ENCODE measurements at places on chromosomes 16 and 17.

GRCh38 chr17:45906927-45907622, 12.7 kb downstream of the MAPT start:
- H3K4me3 ChIP-seq = no peak overlapping the region
- DNase-seq = no peak
- no peaks in the 10 kb centered on the region for H3K27me3 ChIP-seq
- H3K4me1 ChIP-seq = peaks cover 3% of the 10 kb centered on the region
- H3K36me3 ChIP-seq = no peaks in the 10 kb centered on the region
- no peak overlapping the region for H3K27ac ChIP-seq

- H3K27me3 ChIP-seq = no peaks in the 10 kb centered on the region
- H3K4me3 ChIP-seq = no peak overlapping the region
These were observed 52.8 kb upstream of the TOB1 start for GRCh38 chr17:50918933-50919296.

- no peaks in the 10 kb centered on the region for H3K27me3 ChIP-seq
- peaks cover 23% of the 10 kb centered on the region for H3K4me1 ChIP-seq
- DNase-seq = no peak
- H3K36me3 ChIP-seq = peaks cover 24% of the 10 kb centered on the region
- no peak overlapping the region for H3K4me3 ChIP-seq
These were observed 19.0 kb downstream of the PIK3R5 start for GRCh38 chr17:8946476-8946875.

DNA sequence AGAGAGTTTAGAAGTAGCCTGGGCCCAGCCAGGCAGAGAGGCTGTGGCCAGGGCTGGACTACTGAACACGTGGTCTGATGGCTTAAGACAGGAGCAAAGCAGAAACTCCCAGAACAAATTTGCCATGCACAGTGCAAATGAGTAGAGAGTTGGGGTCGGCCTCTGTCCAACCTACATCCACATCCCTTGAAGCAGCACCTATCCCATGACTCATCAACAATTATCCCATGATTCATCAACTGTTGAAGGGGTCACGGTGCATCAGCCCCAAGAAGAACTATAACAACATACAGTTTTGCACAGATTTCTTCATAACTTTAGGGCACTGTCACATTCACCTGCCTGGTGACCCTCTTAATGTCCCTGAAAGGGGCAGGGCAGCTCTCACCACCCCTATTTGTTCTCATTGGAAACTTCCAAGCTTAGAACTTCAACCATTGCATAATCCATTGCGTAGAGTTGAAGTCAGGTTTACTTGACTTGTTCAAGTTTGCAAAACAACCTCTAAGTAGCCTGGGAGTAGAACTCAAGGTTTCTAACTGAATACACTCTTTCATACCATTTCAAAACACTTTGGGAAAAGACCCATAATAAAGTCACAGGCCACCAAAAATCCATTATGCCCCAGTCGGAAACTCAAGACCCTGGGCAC, 235.2 kb upstream of the CDH5 start:
- no peaks in the 10 kb centered on the region for H3K36me3 ChIP-seq
- DNase-seq = no peak
- H3K27ac ChIP-seq = no peak overlapping the region
- peaks cover 5% of the 10 kb centered on the region for H3K27me3 ChIP-seq

GRCh38 chr17:61619493-61619892, 28.5 kb upstream of the NACA2 start:
- no peak overlapping the region for H3K27ac ChIP-seq
- H3K4me3 ChIP-seq = no peak overlapping the region
- H3K27me3 ChIP-seq = no peaks in the 10 kb centered on the region
- H3K36me3 ChIP-seq = no peaks in the 10 kb centered on the region
- no peak for DNase-seq

- H3K27ac ChIP-seq = no peak overlapping the region
- H3K36me3 ChIP-seq = peaks cover 14% of the 10 kb centered on the region
- no peaks in the 10 kb centered on the region for H3K4me1 ChIP-seq
- no peak for DNase-seq
- no peaks in the 10 kb centered on the region for H3K27me3 ChIP-seq
- no peak overlapping the region for H3K4me3 ChIP-seq
These were observed 165.7 kb downstream of the CMIP start for GRCh38 chr16:81610144-81610842.

- H3K27ac ChIP-seq = no peak overlapping the region
- no peak overlapping the region for H3K4me3 ChIP-seq
- no peaks in the 10 kb centered on the region for H3K36me3 ChIP-seq
- H3K27me3 ChIP-seq = no peaks in the 10 kb centered on the region
- DNase-seq = no peak
- H3K4me1 ChIP-seq = peaks cover 21% of the 10 kb centered on the region
These were observed 13.5 kb upstream of the METRNL start for GRCh38 chr17:83065660-83066542.

- no peak for DNase-seq
- H3K27ac ChIP-seq = no peak overlapping the region
- no peaks in the 10 kb centered on the region for H3K36me3 ChIP-seq
These were observed 409.6 kb upstream of the MAF start for GRCh38 chr16:80009971-80010659.

DNA sequence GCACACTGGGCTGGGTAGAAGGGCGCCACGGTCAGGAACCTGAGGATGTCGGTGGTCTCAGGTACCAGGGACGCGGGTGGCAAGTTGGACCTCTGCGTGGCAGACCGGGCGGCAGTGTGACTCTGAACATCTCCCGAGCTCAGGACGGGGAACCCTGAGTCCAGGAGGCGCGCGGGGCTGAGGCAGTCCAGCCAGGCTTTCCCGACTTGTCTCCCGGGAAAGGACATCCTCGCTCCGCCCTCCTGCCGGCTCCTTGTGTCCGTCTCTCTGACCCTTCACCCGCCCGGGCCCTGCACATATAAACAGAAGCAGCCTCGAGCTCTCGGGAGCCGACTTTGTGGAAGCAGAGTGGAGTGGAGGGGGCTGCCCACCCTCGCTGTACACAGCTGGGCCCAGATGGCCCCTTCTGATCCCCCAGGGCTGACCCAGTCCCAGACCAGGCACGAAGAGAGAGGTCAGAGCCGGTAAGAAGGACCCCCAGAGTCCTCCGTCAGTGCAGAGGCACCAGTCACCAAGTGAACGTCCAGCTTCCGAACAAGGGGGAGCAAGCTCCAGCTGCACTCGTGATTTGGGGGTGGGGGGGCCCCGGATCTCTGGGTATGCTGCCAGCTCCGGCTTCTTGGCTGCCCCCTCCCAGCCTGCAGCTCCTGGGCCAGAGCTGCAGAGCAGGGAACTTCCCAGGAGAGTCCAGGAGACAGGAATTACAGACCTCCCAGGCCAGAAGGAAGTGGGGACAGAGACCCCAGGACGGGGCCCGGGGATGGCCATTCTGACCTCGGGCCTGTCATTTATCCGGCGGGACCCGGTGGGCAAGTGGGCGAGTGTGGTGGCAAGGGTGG, 8.5 kb upstream of the P2RX1 start:
- no peaks in the 10 kb centered on the region for H3K27me3 ChIP-seq
- no peak overlapping the region for H3K27ac ChIP-seq
- H3K36me3 ChIP-seq = peaks cover 54% of the 10 kb centered on the region
- DNase-seq = no peak
- no peaks in the 10 kb centered on the region for H3K4me1 ChIP-seq
- no peak overlapping the region for H3K4me3 ChIP-seq

- peaks cover 32% of the 10 kb centered on the region for H3K4me1 ChIP-seq
- no peaks in the 10 kb centered on the region for H3K36me3 ChIP-seq
- peak overlapping the region; percentile 22 for H3K4me3 ChIP-seq
These were observed 65.7 kb upstream of the LRRC37A3 start for GRCh38 chr17:64984851-64985521.

- H3K4me1 ChIP-seq = no peaks in the 10 kb centered on the region
- no peak overlapping the region for H3K27ac ChIP-seq
- no peaks in the 10 kb centered on the region for H3K27me3 ChIP-seq
- DNase-seq = no peak
- H3K36me3 ChIP-seq = no peaks in the 10 kb centered on the region
These were observed 911.6 kb downstream of the KCNJ2 start for GRCh38 chr17:71080937-71081336.

DNA sequence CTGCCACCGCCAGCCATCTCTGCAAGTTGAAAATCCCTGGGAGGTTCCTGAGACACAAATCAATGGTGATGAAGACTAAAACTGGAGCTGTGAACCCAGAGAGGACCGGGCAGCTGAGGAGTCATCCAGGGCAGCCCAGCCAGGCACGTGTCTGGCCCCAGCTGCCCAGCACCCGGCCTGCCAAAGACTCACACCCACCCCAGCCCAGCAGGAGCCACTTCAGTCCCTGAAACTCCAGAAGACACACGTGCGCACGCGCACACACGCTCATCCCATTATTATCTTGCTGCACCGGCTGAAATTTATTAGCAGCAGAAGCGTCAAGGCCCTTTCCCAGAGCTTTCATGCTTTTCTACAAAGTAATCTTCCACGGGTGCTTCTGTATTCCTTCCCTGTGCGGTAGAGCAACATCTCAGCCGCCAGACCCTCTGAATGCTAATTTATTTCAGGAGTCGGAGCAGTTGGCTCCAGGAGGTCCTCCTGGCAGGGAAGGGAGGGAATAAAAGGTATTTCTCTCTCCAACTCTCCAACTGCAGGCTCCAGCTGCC, 59.8 kb upstream of the RBFOX3 start:
- H3K27me3 ChIP-seq = no peaks in the 10 kb centered on the region
- no peak overlapping the region for H3K27ac ChIP-seq
- H3K4me3 ChIP-seq = no peak overlapping the region
- no peaks in the 10 kb centered on the region for H3K4me1 ChIP-seq

DNA sequence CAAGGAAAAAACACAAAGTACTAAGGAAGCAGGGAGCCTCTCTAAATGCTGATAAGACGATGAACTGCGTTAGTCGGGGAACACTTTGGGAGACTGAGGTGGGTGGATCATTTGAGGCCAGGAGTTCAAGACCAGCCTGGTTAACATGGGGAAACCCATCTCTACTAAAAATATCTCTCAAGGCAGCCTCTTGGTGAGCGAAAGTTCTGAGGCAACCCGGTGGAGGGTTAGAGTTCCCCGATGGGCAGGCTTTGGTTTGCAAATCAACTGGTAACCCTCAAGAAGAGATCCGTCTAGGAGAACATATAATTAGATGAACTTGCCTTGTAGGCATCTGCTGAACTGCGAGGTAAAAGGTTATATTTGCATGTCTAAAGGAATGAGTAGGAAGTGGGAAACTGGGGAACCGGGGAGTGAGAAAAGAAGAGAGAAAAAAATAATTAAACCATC, 44.6 kb downstream of the WSB1 start:
- H3K4me3 ChIP-seq = no peak overlapping the region
- peaks cover under 1% of the 10 kb centered on the region for H3K4me1 ChIP-seq
- no peak overlapping the region for H3K27ac ChIP-seq
- H3K27me3 ChIP-seq = no peaks in the 10 kb centered on the region

GRCh38 chr17:32873114-32873513, 3.8 kb downstream of the MYO1D start:
- no peak overlapping the region for H3K4me3 ChIP-seq
- H3K4me1 ChIP-seq = peaks cover 14% of the 10 kb centered on the region
- H3K36me3 ChIP-seq = no peaks in the 10 kb centered on the region
- no peak overlapping the region for H3K27ac ChIP-seq
- no peak for DNase-seq

- H3K4me3 ChIP-seq = no peak overlapping the region
- no peaks in the 10 kb centered on the region for H3K36me3 ChIP-seq
- H3K4me1 ChIP-seq = no peaks in the 10 kb centered on the region
- H3K27ac ChIP-seq = no peak overlapping the region
- DNase-seq = no peak
These were observed 46.4 kb downstream of the DNAH3 start for GRCh38 chr16:21103941-21104860.

DNA sequence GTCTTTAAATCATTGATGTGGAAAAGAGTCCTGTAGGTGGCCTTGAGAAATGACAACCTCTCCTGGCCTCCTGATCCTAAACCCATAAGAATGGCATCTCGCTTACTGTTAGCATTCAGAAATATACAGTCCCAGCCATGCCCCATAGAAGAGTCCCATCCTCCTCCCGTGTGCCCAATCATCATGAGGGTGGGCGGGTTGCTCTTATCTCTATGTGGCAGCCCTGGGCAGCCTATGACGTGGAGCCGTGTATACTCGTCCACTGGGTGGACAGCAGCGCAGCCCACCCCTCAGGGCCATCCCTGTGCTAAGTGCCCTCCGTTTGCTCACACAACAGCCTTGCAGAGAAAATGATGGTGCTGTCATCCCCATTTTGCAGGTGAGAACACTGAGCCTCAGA, 105.3 kb downstream of the AMFR start:
- no peaks in the 10 kb centered on the region for H3K36me3 ChIP-seq
- no peak for DNase-seq
- H3K27me3 ChIP-seq = no peaks in the 10 kb centered on the region

- DNase-seq = no peak
- H3K4me1 ChIP-seq = no peaks in the 10 kb centered on the region
- no peaks in the 10 kb centered on the region for H3K27me3 ChIP-seq
- no peak overlapping the region for H3K27ac ChIP-seq
- H3K4me3 ChIP-seq = no peak overlapping the region
These were observed 1243.8 kb downstream of the CDH8 start for GRCh38 chr16:60792437-60792836.

- no peak for DNase-seq
- H3K4me3 ChIP-seq = peak within 1 kb of the TSS; percentile 57
- H3K27ac ChIP-seq = peak within 1 kb of the TSS; percentile 87
- H3K4me1 ChIP-seq = peaks cover 64% of the 10 kb centered on the region
- no peaks in the 10 kb centered on the region for H3K27me3 ChIP-seq
These were observed at the start of gene MVP for GRCh38 chr16:29820271-29820701. TSS of gene MVP (plus strand) at chr16:29820462. CDS start at chr16:29830550, 10,088 bp downstream.

- H3K36me3 ChIP-seq = no peaks in the 10 kb centered on the region
- H3K4me3 ChIP-seq = peak overlapping the region; percentile 23
- H3K27ac ChIP-seq = peak overlapping the region; percentile 49
- no peaks in the 10 kb centered on the region for H3K27me3 ChIP-seq
- DNase-seq = peak; percentile 26
These were observed 127.2 kb downstream of the HS3ST3B1 start for GRCh38 chr17:14427900-14428647.

DNA sequence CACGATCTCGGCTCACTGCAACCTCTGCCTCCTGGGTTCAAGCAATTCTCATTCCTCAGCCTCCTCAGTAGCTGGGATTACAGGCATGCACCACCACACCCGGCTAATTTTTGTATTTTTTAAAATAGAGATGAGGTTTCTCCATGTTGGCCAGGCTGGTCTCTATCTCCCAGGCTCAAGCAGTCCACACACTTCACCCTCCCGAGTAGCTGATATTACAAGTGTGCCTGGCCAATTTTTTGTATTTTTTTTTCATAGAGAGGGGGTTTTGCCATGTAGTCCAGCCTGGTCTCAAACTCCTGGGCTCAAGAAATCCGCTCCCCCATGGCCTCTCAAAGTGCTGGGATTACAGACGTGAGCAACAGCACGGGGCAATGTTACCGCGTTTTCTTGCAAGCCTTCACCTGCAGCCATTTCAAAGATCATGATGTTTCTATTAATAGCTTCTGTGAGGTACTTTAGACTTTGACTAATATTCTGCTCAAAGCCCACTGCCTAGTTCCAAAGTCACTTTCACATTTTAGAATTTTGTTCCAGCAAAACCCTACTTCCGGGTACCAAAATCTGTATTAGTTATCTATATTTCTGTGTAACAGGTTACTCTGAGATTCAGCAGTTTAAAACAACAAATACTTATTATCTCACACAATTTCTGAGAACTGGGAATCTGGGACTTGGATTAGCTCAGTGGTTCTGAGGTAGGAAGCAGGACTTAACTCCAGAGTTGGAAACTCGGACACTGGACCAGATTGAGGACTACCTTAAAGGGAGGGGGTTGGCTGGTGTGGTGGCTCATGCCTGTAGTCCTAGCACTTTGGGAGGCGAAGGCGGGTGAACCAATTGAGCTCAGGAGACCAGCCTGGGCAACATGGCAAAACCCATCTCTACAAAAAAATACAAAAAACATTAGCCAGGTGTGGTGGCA, 12.0 kb upstream of the MED13 start:
- H3K27me3 ChIP-seq = no peaks in the 10 kb centered on the region
- H3K4me1 ChIP-seq = no peaks in the 10 kb centered on the region
- no peaks in the 10 kb centered on the region for H3K36me3 ChIP-seq
- DNase-seq = no peak
